Stimulated activated CD8-positive, alpha-beta memory T cell treated with anti-CD3 and anti-CD28 coated beads, Interleukin-4, amount 100 ng/mL, for 1 hour (primary cell): ENCODE measurements at places on chromosomes 1 and 21.

- no peak for DNase-seq
These were observed 25.3 kb upstream of the TTF2 start for GRCh38 chr1:117034791-117035290.

GRCh38 chr1:42941640-42942330, 16.9 kb downstream of the SLC2A1 start:
- no peak for DNase-seq

- no peak for DNase-seq
These were observed 867 bp downstream of the SLC1A7 start for GRCh38 chr1:53141487-53142055.

DNA sequence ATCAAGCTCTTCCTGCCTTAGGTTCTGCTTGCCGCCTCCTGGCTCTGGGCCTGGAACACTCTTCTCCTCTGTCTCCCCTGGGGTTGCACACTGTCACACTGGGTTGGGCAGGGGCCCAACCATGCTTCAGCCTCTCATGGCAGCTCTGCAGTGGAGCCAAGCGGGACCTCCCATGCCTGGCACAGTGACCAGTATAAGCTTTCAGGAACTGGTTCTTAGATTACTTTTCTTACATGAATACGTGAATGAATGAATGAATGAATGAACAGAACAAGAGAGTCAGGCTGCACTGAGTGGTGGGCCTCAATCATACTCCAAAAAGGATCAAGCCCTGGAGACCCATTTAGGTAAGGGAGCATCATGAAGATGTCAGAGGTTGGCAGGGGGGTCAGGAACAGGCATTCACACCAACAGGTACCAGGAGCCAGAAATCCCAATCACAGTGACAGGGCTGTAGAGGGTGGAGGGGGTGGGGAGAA, 30.8 kb upstream of the TMEM125 start:
- no peak for DNase-seq

- no peak for DNase-seq
These were observed 33.0 kb upstream of the ADARB1 start for GRCh38 chr21:45041351-45041805.

DNA sequence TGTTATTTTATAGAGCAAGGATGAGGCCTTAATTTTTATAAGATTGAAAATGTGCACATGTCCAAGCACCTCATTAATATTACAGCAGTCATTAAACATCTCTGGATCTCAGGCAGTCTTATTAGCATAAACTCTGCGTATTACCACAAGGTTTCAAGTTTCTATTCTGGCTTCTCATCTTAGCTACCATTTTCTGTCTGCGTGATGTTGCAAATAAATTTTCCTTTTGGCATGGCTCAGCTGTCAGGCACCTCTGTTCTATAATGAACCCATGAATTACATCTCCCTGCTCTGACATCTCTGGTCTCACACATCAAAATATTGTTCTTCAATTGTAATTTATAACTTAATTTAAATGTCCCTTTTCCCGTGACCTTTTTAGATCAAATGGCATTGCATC, 156.5 kb downstream of the SLC45A1 start:
- DNase-seq = no peak

GRCh38 chr1:204409836-204410687, 1.6 kb downstream of the PPP1R15B start:
- no peak for DNase-seq
